ENCODE measurements at places on chromosomes 1 and 21. TPM values are rescaled to one million over a fixed set of nuclear protein-coding genes. Genes with fewer than 3 reads are reported as not detected.

Gene S100A3
- not detected for total RNA-seq

- peaks cover 2% of the 10 kb centered on the region for H3K36me3 ChIP-seq
- H3K27ac ChIP-seq, result peak overlapping the region; percentile 43
- no peaks in the 10 kb centered on the region for H3K27me3 ChIP-seq
Observed at GRCh38 chr21:44766818-44767354, 34.7 kb downstream of the UBE2G2 start.

DNA sequence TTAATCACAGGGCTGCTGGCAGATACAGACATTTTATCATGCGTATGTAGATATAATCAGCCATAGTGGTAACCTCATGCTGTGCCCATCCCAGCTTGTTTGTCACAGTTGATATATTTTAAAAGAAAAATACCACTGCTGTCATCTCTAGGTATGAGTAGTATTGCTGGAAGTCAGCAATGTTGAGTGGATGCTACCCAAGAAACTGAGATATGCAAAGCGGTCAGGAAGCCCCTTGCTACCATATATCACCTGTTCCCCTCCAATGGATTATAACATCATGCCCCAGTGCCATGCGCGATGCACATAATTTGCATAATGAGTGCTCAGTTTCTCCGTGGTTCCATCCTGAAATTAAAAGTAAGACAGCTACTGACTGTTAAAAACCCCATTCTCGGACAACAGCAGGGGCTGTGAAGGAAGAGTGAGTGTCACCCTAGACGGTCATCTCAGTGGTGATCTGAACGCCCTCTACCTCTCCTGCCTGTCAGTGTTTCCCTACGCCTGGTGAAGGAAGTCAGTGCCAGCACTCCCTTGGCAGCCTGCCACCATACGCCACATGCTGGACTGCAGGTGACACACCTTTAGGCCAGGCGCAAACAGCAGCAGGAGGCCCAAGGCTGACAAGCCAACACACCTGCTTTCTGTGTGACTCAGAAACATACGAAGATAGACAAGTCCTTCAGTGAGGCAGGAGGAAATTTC lies 2.7 kb downstream of the IL10RB start:
- peaks cover 11% of the 10 kb centered on the region for H3K36me3 ChIP-seq
- H3K4me3 ChIP-seq, result peak overlapping the region; percentile 86
- H3K27me3 ChIP-seq, result no peaks in the 10 kb centered on the region

- no peaks in the 10 kb centered on the region for H3K4me1 ChIP-seq
- H3K27me3 ChIP-seq, result no peaks in the 10 kb centered on the region
- H3K36me3 ChIP-seq, result no peaks in the 10 kb centered on the region
- DNase-seq, result no peak
Observed at GRCh38 chr1:194731025-194731424, 1544.6 kb upstream of the B3GALT2 start.

- no peak for DNase-seq
- no peak overlapping the region for H3K27ac ChIP-seq
- H3K27me3 ChIP-seq, result no peaks in the 10 kb centered on the region
- peaks cover 14% of the 10 kb centered on the region for H3K4me1 ChIP-seq
Observed at GRCh38 chr1:168285521-168285790, 4.8 kb downstream of the TBX19 start.

- peaks cover 4% of the 10 kb centered on the region for H3K4me1 ChIP-seq
- H3K4me3 ChIP-seq, result no peak overlapping the region
- DNase-seq, result no peak
- no peaks in the 10 kb centered on the region for H3K36me3 ChIP-seq
- no peak overlapping the region for H3K27ac ChIP-seq
- peaks cover 24% of the 10 kb centered on the region for H3K27me3 ChIP-seq
Observed at GRCh38 chr1:41454406-41454805, 30.1 kb downstream of the EDN2 start.

Gene IVL
- not detected for total RNA-seq

Gene LIN28A
- total RNA-seq, result not detected

Gene UMODL1
- total RNA-seq, result 0.99 TPM

GRCh38 chr1:101137144-101138126 lies 99.4 kb upstream of the S1PR1 start:
- H3K4me3 ChIP-seq, result peak overlapping the region; percentile 66
- peaks cover 2% of the 10 kb centered on the region for H3K36me3 ChIP-seq
- H3K27me3 ChIP-seq, result no peaks in the 10 kb centered on the region
- no peak for DNase-seq

DNA sequence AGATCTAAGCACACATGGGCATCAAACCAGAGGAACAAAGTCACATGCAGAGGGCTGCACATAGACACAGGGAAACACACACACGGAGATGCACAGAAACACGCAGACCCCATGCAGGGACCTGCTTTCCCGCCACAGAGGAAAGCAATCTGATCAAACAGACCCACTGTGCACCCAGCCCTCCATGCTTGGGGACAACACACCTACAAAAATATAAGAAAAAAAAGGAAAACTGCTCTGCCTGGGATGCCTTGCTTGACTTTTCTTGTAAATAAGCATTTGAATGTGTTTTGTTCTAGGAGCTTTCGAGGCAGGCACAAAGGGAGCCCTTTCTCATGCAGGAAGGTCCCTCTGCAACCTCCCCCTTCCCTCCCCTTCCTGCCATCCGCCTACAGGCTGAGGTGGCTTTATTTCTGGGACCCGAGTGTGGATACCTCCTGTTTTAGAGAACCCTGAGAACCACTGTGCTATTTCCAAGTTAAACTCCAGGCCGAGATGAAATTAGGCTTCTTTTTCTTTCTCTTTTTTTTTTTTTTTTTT lies 3.5 kb upstream of the ICMT start:
- H3K27ac ChIP-seq, result no peak overlapping the region
- peaks cover 38% of the 10 kb centered on the region for H3K27me3 ChIP-seq
- H3K4me3 ChIP-seq, result no peak overlapping the region
- no peak for DNase-seq
- peaks cover 12% of the 10 kb centered on the region for H3K4me1 ChIP-seq

Gene SPAG17
- total RNA-seq, result not detected

DNA sequence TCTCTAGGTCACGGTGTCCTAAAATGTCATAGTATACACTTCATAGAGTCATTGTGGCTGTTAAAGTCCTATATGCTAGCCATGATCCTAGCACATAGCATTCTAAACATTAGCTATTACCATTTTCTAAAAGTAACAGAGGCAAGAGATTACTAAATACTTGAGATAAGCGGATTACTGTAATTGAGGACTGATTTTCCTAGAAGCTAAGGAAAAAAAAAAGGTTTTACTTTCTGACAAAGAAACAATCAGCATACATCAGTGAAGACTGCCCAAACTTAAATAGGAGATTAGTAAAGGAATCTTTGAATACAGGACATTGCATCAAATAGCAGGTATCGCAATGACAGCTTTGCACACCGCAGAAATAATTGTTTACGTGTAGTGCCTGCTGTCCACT lies 91.3 kb upstream of the HNRNPU start:
- no peaks in the 10 kb centered on the region for H3K36me3 ChIP-seq
- peaks cover 3% of the 10 kb centered on the region for H3K4me1 ChIP-seq
- no peak for DNase-seq
- H3K27ac ChIP-seq, result no peak overlapping the region
- H3K4me3 ChIP-seq, result no peak overlapping the region
- peaks cover 7% of the 10 kb centered on the region for H3K27me3 ChIP-seq

GRCh38 chr1:19009126-19009881 lies 52.8 kb upstream of the IFFO2 start:
- no peak overlapping the region for H3K4me3 ChIP-seq
- H3K27ac ChIP-seq, result no peak overlapping the region

DNA sequence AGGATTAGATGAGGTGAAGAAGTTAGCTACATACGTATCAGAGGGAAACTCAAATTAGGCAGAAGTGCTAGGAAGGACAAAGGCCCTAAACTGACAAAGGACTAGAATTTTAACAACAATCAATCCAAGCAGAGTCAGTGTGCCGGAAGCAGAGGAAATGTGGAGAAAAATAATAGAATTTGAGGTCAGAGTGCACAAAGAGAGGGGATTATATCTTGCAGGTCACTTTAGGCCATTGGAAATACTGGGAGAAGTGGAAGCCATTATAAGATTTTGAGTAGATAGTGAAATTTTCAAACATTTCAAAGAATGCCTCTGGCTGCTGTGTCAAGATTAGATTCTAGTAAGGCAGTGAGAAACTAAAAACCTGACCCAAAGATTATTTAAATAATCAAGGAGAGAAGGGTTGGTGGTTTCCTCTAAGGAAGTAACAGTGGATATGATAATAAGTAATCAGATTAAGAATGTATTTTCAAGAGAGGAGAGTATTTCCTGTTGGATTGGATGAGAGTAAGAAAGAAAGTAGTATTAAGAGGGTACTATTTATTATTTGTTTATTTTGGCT lies 889.2 kb upstream of the NCAM2 start:
- no peaks in the 10 kb centered on the region for H3K27me3 ChIP-seq
- H3K27ac ChIP-seq, result no peak overlapping the region
- H3K36me3 ChIP-seq, result no peaks in the 10 kb centered on the region
- H3K4me3 ChIP-seq, result no peak overlapping the region
- DNase-seq, result no peak

DNA sequence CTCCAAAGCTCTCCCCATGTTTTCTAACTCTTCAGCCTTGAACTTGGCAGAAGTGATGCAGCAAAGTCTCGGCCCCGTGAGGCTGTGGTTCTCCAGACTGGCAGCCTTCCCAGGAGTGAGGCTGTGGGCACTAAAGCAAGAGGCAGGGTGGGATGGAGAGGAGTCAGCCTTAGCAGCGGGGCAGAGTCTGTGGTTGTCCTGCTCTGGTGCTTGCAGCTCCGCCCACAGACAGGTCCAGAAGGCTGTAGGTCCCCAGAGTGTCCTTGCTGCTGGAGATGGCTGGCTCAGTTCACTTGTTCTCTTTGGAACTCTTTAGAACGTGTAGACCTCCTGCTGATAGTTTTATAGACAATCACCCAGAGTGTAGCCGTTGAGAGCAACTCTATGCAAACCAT lies 142.6 kb downstream of the AJAP1 start:
- peaks cover 27% of the 10 kb centered on the region for H3K27me3 ChIP-seq
- H3K36me3 ChIP-seq, result no peaks in the 10 kb centered on the region
- DNase-seq, result no peak
- H3K27ac ChIP-seq, result no peak overlapping the region
- no peak overlapping the region for H3K4me3 ChIP-seq

- peaks cover 53% of the 10 kb centered on the region for H3K27me3 ChIP-seq
- no peak overlapping the region for H3K4me3 ChIP-seq
- H3K27ac ChIP-seq, result no peak overlapping the region
- no peaks in the 10 kb centered on the region for H3K36me3 ChIP-seq
- no peak for DNase-seq
Observed at GRCh38 chr21:41142051-41142795, 25.7 kb upstream of the BACE2 start.

DNA sequence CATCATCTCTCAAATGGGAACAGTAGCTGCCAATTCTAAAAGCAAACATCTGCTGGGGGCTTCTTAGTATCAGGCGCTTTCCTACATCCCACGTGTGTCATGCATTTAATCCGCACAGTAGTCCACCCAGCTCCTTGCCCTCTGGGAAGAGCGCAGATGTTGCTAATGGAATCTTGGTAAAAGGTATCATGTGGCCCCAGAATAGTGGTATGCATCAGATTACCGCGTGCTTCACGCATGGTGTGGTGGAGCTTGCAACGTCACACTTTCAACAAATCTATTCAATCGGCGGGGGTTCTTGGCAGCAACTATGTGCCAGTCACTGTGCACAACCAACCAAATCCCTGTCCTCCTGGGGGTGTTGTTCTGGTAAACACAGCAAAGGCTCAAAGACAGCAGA lies 141.0 kb downstream of the HIVEP3 start:
- H3K4me1 ChIP-seq, result peaks cover 11% of the 10 kb centered on the region
- no peak overlapping the region for H3K27ac ChIP-seq
- peaks cover 2% of the 10 kb centered on the region for H3K36me3 ChIP-seq

Gene MYOG
- total RNA-seq, result not detected

GRCh38 chr1:21763236-21763635 lies 19.7 kb downstream of the USP48 start:
- no peaks in the 10 kb centered on the region for H3K36me3 ChIP-seq
- peaks cover 33% of the 10 kb centered on the region for H3K4me1 ChIP-seq
- no peak overlapping the region for H3K27ac ChIP-seq
- no peak overlapping the region for H3K4me3 ChIP-seq
- no peaks in the 10 kb centered on the region for H3K27me3 ChIP-seq
- no peak for DNase-seq

DNA sequence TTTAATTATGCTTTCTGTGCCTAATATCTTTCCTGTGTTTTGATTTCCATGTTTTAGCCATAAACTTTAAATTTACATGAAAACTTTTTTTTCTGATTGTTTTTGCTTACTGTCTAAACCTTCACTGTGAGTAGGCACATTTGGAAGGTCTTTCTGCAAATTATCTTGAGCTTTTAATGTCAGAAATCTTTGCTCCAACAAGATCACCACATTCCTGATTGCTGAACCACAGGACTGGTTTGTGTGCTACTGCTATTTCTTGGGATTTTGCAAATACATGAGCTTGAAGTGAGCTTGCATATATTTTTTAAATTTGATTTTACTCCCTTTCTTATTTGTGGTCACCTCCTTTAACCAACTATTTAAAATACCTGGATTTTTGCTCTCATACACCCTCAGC lies 61.3 kb downstream of the PTBP2 start:
- H3K4me3 ChIP-seq, result no peak overlapping the region
- no peak for DNase-seq
- no peaks in the 10 kb centered on the region for H3K4me1 ChIP-seq
- no peaks in the 10 kb centered on the region for H3K27me3 ChIP-seq
- peaks cover 2% of the 10 kb centered on the region for H3K36me3 ChIP-seq

DNA sequence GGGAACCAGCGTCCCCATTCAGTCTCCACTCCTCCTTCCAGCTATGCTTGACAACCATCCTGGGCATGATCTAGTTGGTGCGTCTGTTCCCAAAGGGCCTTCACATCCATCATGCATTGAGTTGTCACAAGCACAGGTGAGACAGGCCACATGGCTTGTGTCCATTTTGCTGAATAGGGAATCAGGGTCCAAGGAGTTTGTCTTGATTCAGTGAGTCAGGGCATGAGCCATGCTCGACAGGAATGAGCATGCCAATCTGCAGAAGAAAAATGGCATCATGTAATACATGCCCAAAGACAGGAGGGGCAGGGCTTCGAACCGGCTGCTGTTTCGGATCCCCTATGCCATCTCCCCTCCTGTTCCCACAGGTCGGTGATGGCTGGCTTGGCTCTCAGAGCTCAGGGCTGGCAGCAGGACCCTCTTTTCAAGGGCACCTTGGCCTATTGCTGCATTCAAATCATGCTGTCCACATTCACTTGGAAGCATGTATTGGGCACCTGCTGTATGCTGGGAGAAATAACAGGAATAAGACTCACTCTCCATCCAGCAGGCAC lies 44.5 kb downstream of the PKP1 start:
- no peak overlapping the region for H3K4me3 ChIP-seq
- no peaks in the 10 kb centered on the region for H3K36me3 ChIP-seq
- H3K27me3 ChIP-seq, result peaks cover 35% of the 10 kb centered on the region
- no peak for DNase-seq
- no peak overlapping the region for H3K27ac ChIP-seq
